Activated naive CD8-positive, alpha-beta T cell treated with anti-CD3 and anti-CD28 coated beads, Interleukin-2, amount 50 U/mL, for 24 hours (primary cell): ENCODE measurements at places on chromosomes 2 and 18.

GRCh38 chr2:228866044-228866443 is 405.0 kb downstream of the PID1 start:
- no peak for DNase-seq

- no peak for DNase-seq
Observed at GRCh38 chr18:48551100-48551499, 12.3 kb downstream of the CTIF start.

DNA sequence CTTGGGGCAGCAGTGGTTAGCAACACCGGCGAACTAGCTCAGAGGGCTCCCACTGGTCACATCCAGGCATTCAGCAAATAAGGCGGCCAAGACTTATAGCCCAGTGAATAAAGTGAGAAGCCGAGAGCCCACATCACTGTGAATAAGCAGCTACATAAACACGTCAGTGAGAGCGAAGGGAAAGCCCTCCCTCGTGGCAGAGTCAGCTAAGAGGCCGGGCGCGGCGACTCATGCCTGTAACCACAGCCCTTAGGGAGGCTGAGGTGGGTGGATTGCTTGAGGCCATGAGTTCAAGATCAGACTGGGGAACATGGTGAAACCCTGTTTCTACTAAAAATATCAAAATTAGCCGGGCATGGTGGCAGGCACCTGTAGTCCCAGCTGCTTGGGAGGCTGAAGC is 5.2 kb downstream of the D2HGDH start:
- peak; percentile 69 for DNase-seq

DNA sequence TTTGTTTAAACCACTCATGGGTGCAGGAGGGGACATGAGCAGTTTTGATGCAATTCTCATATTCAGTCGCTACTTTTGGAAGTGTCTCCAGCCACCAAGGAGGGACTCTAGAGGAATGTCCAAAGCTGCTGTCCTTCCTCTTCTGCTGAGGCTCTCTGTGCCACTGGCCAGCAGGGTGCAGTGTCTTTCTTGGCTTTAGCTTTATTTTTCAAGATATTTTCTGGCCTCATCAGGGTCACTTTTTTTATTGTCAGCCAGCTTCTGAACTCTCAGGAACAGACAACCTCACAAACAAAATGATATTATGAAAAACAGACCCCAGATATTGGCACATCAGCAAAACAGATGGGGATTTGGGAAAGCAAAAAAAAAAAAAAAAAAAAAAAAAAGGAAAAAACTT is 289.3 kb upstream of the ZSWIM2 start:
- DNase-seq, result no peak

- DNase-seq, result no peak
Observed at GRCh38 chr2:189502714-189503113, 61.4 kb downstream of the WDR75 start.

DNA sequence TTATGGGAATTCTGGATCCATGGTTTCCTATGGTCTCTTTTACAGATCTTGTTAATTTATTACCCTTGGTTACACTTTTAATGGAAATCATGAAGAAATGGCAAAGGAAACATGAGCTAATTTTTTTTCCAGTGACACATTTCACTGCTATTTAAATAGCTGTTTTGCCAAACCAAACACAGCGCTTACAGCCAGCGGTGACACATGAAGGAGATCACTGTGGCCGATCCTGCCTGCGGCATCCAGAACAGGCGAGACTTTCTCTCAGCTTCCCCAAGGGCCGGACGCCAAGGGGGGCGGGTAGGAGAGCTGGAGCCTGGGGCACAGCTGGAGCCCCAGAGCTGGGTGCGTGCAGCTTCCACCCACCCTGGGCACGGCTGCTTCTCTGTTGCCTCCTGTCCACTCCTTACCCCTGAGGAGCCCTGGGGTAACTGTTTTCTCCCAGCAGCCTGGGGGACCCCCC is 81.4 kb upstream of the PKDCC start:
- DNase-seq, result no peak

DNA sequence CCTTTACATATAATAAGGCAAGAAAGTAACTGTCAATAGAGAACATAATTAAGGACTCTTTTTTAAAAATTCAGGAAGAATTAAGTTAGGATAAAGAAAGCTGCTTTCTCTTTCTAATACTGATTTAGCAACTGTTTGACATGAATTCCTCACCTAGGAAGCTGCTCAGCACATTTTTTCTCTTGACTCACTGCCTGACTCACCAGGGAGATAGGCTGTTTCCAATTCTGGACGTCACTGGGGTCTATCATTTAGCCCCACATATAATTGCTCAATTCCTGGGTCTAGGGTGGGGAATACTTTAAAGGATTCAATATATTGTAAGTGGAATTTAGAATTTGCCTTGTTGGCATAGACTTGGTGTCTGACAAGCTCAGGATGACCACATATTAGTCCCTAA is 50.8 kb upstream of the UGP2 start:
- DNase-seq, result no peak

DNA sequence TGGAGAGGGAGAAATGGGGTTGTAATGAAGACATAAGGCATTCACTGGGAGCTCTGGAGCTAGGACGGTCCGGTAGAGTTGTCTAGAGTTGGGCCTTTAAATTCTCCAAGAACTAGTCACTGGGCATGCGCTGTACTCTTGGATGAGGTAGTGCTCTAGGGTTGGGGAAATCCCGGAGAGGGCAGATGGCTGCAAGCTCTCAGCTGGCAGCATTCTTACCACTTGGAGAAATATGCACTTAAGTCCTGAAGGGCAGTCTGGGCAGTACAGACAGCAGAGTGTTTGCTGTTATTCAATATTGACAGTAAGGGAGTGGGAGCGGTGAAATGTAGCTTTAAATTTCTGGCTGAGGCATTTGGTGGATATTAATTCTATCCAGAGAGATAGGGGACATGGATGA is 214.6 kb downstream of the RDH14 start:
- DNase-seq, result no peak

GRCh38 chr18:48923746-48924629 is 26.8 kb downstream of the SMAD7 start:
- no peak for DNase-seq

DNA sequence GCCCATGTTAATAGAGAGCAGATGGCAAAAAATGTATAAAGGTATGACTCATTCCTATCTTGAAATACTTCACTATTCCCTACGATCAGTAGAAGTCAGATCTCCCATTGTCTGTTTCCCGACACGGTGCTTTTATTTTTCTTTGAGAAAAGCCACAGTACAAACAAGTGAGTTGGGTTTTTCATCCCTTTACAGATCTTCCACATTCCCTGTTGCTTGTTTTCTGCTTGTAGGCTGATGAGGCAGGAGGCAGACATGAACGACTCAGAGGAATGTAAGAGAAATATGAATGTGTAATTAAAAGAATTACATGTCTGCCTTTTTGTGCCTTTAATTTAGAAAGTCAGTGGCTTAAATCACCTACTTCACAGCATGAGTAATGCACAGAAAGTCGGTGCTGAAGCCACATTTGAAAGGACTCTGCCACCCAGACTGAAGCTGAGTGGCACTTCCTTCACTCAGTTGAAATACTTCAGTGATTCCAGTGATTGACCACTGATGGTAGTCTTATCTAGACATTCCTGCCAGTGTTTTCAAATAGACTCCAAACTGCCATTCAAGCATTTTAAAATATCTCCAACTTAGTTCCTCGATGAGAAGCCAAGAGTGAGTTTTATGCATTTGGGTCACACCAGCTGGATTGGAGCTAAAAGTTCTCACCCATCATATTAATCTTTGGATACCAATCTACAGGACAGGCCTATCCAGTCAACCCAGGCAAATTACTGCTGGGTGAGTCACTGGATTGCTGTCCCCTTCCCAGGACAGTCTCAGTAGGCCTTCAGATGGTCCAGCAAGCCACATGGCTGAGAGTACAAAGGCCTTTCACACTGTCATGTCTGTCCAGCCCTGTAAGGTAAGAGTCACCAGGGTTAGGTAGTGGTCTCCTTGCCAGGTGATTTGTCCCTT is 79.0 kb downstream of the COLEC12 start:
- no peak for DNase-seq

- DNase-seq, result no peak
Observed at GRCh38 chr18:78526275-78526674, 453.3 kb upstream of the SALL3 start.

DNA sequence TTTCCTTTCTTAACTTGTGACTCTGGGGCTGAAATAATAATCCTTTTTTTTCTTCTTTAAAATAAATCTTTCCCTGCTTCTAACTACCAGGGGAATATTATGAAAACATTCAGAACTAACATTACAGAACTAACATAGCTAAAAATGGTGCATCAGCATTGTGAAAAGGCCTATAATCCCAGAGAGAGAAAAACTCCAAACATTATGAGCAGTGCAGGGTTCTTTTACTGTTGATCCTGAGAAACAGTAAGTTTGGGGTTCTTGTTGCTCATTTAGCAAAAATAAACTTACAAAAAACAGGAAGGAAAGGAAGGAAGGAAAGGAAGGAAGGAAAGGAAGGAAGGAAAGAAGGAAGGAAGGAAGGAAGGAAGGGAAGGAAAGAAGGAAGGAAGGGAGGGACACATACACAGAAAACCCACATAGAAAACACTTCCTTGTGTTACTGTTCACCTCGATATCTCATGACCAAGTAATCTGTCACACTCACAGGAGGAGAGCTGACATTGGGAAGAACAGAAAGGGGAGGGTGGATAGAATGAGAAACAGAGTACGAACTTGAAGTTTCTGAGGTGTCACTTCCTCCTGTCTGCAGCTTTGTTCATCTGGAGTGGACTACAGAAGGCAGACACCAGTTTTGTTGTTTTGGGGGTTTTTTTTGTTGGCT is 18.4 kb upstream of the PIK3C3 start:
- no peak for DNase-seq

GRCh38 chr2:230231251-230231650 is 5.7 kb downstream of the SP140 start:
- no peak for DNase-seq

DNA sequence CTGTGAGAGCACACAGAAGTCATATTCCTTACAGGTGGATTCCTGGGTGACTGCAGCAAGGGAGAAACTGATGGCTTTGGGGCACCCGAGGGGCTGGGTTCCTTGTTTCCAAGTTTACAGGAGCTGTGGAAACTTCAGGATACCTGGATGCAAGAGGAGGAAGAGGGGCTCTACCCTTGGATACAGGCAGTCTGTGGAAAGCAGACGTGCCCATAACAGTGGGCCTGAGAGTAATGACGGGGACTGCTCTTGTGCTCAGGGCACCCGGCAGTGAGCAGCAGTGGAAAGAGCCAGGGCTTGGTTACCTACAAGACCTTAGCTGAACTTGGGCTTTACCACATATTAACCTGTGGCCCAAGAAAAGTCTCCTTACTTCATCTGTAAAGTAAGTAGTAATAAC is 102.2 kb upstream of the TGFA start:
- no peak for DNase-seq

- no peak for DNase-seq
Observed at GRCh38 chr18:68839701-68840100, 41.8 kb downstream of the CCDC102B start.

GRCh38 chr2:109170645-109171044 is 41.6 kb downstream of the SH3RF3 start:
- no peak for DNase-seq

DNA sequence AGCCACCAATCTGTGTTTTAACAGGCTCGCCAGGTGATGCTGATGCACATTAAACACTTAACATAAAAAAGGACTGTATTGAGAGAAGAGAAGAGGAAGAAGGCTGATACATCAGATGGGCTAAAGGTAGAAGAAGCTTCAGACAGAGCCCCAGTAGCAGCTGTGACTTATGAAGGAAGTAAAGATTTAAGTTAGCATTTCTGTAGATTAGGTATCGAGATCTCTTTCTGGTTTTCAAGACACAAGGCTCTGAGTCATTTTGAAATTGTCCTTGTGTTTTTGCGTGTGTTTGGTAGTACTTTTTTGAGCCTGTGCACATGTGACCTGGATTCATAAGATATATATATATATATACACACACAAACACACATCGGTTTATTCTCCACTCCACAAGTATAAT is 40.6 kb upstream of the GCFC2 start:
- DNase-seq, result no peak

DNA sequence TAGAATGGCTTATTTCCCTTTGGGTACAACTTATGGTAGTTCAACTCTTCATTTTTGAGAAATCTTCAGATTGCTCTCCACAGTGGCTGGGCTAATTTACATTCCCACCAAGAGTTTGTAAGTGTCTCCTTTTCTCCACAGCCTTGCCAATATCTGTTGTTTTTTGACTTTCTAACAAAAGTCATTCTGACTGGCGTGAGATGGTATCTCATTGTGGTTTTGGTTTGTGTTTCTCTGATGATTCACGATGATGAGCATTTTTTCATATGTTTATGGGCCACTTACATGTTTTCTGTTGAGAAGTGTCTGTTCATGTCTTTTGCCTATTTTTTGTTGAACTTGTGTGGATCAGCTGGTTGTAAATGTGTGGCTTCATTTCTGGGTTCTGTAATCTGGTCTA is 871.0 kb downstream of the EPHA4 start:
- DNase-seq, result no peak
